ENCODE measurements at places on chromosomes 4 and X.

- no peak for DNase-seq
Observed at GRCh38 chrX:130287071-130287770, 18.5 kb upstream of the ZNF280C start.

DNA sequence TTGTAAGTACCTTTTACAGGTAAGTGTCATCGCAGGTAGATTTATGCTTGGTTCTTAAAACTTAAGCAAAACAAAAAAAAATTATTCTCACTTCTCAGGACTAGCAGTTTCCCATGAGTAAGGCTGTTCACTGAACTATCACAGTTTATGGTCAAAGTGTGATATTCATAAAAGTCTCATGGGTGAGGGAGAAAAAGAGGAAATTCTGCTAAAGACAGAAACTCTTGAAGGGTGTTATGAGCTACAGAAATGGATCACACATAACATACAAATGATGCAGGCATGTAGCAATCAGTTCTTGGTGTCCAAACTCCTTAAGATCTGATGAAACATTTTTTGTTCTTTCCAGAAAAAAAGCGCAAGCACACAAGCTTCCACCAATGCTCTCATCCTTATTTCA lies 8.5 kb downstream of the RAB9A start:
- no peak for DNase-seq

DNA sequence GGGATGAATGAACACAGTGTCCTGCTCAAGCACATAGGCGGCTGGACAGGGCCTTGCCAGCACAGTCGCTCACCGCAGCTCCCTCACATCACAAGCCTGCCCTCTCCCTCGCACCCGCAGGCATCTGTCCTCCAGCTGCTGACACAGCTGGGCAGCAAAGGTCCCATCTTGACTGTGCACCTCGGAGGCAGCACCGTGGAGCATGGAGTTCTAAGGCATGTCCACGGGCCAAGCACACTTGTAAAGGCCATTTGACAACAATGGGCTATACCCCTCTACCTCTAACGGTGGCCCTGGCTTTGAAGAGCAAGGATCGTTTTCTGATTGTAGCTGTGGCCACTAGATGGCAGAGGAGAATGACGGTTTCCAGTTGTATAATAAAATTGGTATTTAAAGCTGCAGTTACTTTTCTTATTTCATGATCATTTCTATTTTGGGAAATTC lies 53.8 kb downstream of the APLN start:
- no peak for DNase-seq

DNA sequence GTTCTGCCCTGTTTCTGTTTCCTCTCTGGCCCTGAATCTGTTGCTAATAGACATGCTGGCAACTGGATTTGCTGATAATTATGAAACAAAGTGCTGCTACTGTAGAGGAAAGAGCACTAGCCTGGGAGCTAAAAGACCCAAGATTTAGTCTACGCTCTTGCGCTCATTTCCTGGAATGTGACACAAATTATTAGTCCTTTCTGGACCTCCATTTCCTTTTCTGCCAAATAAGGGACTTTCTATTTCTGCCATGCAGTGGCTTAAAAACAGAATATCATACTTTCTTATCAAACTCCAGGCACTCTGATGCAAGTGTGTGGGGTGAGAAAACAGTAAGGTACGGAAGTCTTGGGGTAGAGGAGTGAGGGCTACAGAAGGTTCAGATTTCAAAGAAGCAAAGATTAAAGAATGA lies 48.3 kb upstream of the GPR174 start:
- no peak for DNase-seq

- no peak for DNase-seq
Observed at GRCh38 chr4:13193662-13194061, 290.5 kb downstream of the RAB28 start.

GRCh38 chrX:10199212-10199611 lies 42.4 kb downstream of the CLCN4 start:
- DNase-seq: no peak

DNA sequence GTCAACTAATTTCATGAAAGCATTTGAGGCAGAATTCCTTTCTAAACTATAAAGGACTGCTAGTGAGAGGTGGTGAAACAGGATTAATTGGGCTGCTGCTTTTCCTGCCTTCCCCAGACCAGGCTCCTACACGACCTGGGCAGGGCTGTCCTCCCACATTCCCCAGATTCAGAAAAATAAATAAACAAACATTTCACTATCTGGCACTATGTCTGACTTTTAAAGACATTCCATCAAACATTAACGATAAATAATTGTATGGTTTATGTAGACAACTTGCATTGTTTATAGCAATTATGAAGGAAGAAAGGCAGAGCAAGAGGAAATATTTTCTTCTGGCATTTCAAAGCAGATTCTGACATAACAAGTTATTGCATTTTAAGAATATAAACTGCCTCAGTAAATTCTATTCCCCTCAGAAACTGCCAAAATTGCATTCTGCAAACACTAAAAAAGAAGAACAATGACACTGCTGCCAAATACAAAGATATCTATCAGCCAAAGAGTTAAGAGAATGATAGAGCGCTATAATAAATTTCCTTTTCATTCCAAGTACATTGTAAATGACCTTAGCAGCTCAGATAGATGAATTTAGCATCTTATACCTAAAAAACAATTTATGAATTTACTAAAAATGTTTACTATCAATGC lies 214.7 kb upstream of the INTU start:
- no peak for DNase-seq

Data from pulmonary artery endothelial cell (primary cell).